WTC11 (cell line): ENCODE measurements at places on chromosomes 5 and 9. TPM values are rescaled to one million over a fixed set of nuclear protein-coding genes. Genes with fewer than 3 reads are reported as not detected.

The TRIO gene
- 69.2 to 88.8 TPM (median 73.5 TPM) in 3 replicates for total RNA-seq

The OR13C2 gene
- not detected in 3 replicates for total RNA-seq

GRCh38 chr5:100424017-100424416 lies 111.2 kb upstream of the FAM174A start:
- no peaks in the 10 kb centered on the region for H3K4me1 ChIP-seq
- DNase-seq, result no peak
- no peak overlapping the region for H3K4me3 ChIP-seq
- peaks cover 23% of the 10 kb centered on the region for H3K36me3 ChIP-seq
- no peaks in the 10 kb centered on the region for H3K27me3 ChIP-seq

GRCh38 chr9:130701059-130702022 lies 7.8 kb downstream of the EXOSC2 start:
- no peak overlapping the region for H3K4me3 ChIP-seq
- H3K36me3 ChIP-seq, result peaks cover 85% of the 10 kb centered on the region
- peak overlapping the region; percentile 76 for H3K27ac ChIP-seq
- H3K4me1 ChIP-seq, result peaks cover 14% of the 10 kb centered on the region
- DNase-seq, result peak; percentile 89
- H3K27me3 ChIP-seq, result no peaks in the 10 kb centered on the region

The RNF208 gene
- total RNA-seq, result 13.3 to 14.8 TPM (median 14.3 TPM) in 3 replicates

DNA sequence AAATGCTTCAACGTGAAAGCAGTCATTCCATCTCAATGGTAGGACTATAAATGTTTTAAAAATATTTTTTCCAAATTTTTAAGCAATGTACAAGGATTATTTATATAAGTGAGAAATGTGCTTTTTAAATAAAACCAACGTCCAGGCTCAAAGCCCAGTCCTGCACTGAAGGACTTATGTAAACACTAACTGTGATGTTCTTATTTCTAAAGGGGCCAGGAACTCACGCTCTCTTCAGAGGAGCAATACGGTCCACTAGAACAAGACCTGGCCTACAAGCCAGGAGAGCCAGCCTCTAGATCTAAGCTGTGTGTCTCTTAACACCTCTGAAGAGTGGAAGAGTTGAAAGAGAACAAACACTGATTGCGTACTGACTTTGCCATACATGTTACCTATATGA lies 12.1 kb downstream of the TTLL11 start:
- H3K4me3 ChIP-seq, result no peak overlapping the region
- no peak overlapping the region for H3K27ac ChIP-seq
- H3K27me3 ChIP-seq, result no peaks in the 10 kb centered on the region; the same call in 1 of the 2 replicates
- no peaks in the 10 kb centered on the region for H3K4me1 ChIP-seq

GRCh38 chr5:103891151-103891550 lies 328.6 kb upstream of the NUDT12 start:
- no peak overlapping the region for H3K4me3 ChIP-seq
- peaks cover 9% of the 10 kb centered on the region for H3K4me1 ChIP-seq
- no peaks in the 10 kb centered on the region for H3K27me3 ChIP-seq
- no peak overlapping the region for H3K27ac ChIP-seq
- DNase-seq, result no peak

DNA sequence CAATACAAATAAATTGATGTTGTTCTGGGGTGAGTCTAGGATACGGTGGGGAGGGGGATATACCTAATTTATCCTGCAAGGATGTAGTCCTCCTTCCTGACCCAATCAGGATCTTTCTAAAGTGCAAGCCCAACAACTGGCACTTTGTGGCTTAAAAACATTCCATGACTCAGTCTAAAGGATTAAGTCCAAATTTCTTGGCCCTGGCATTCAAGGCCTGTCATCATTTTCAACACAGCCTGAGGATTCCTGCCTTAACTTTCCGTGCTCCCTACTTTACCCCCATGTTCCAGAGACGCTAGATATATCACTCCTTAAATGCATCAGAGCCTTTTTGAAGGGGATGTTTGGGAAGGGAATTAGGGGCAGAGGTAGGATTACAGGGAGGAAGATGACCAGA lies 1.0 kb downstream of the FAM221B start:
- no peak overlapping the region for H3K27ac ChIP-seq
- no peaks in the 10 kb centered on the region for H3K36me3 ChIP-seq
- peaks cover 2% of the 10 kb centered on the region; the same call in 1 of the 2 replicates for H3K27me3 ChIP-seq
- DNase-seq, result no peak

The TAS2R1 gene
- not detected in 3 replicates for total RNA-seq

The TAF11L10 gene
- not detected in 3 replicates for total RNA-seq

- peaks cover 5% of the 10 kb centered on the region; the same call in 1 of the 2 replicates for H3K36me3 ChIP-seq
- no peaks in the 10 kb centered on the region for H3K27me3 ChIP-seq
- no peak for DNase-seq
Measured at GRCh38 chr5:157549954-157550549, 25.5 kb downstream of the ADAM19 start.

DNA sequence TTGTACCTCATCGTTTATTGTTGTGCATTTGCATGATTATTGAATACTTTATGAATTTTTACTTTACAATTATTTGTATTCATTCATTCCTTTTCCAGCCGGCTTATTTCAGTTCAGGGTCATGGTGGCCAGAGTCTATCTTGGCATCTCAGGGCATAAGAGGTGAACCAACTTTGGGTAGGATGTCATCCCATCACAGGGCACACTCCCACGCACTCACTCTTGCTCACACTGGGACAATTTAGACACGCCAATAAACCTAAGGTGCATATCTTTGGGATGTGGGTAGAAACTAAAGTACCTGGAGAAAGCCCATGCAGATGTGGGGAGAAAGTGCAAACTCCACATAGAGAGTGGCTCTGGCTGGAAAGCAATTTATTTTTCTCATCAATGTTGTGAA lies 158.1 kb upstream of the MAST4 start:
- DNase-seq, result no peak
- H3K27me3 ChIP-seq, result no peaks in the 10 kb centered on the region
- H3K36me3 ChIP-seq, result no peaks in the 10 kb centered on the region
- no peaks in the 10 kb centered on the region for H3K4me1 ChIP-seq
- no peak overlapping the region for H3K4me3 ChIP-seq

DNA sequence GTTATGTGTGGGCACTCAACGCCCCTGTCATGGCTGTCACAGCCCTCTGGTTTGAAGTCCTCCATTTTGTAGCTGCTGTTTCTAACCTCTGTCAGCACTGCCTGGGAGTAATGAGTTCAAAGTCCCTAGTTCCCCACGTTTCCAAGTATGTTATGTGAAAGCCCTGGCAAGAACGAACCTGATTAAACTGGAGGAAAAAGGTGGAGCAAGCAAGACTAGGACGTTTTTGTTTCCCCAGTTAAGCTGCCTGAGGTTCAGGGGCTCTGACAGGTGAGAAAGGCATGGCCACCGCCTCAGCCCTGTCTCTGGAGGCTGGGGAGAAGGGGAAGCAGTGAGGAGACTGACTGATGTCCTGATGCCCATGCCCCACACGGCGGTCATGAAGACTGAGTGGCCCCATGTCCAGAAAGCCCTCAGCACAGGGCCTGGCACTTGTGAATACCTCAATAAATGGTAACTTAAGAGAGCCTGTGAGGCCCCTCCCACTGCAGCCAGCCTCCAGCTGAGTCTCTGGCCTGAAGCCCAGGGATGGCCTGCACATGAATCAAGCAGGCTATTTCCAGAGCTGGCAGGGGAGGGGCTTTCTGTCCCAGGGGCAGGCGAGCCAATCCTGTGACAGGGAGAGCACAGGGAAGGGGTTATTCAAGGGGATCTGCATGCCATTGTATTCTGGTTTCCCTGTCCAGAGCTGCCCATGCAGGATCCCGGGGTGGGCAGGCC lies 61.8 kb downstream of the PFDN1 start:
- H3K36me3 ChIP-seq, result peaks cover 11% of the 10 kb centered on the region; the same call in 1 of the 2 replicates
- H3K27ac ChIP-seq, result peak overlapping the region; percentile 69
- no peak overlapping the region for H3K4me3 ChIP-seq
- H3K4me1 ChIP-seq, result peaks cover 34% of the 10 kb centered on the region

DNA sequence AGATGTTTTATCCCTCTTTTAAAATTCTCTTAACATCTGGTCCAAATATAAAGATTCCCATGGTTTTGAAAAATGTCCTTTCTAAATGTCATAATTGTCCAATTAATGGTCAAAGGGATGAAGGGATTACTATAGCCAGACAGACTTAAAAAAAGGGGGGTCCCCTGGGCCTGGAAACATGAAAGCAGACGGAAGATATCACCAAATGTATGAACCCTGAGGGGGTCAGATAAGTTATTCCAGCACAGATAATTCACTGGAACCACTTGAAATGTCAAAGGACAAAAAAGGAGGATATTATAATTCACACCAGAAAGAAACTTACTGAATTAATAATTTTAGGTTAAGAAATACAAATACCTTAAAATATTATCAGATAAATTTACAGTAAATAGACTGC lies 155.8 kb downstream of the SEMA5A start:
- H3K27me3 ChIP-seq, result no peaks in the 10 kb centered on the region
- H3K36me3 ChIP-seq, result no peaks in the 10 kb centered on the region
- no peak for DNase-seq

GRCh38 chr5:108432024-108432423 lies 50.1 kb upstream of the FBXL17 start:
- no peak overlapping the region for H3K27ac ChIP-seq
- H3K4me1 ChIP-seq, result 0 out of 2 replicates have a peak, but pooled peaks cover 3% of the 10 kb centered on the region
- no peak overlapping the region for H3K4me3 ChIP-seq
- H3K36me3 ChIP-seq, result no peaks in the 10 kb centered on the region

GRCh38 chr5:14238272-14238671 lies 95.1 kb downstream of the TRIO start:
- no peak overlapping the region; the same call in 1 of the 2 replicates for H3K4me3 ChIP-seq
- no peak for DNase-seq

DNA sequence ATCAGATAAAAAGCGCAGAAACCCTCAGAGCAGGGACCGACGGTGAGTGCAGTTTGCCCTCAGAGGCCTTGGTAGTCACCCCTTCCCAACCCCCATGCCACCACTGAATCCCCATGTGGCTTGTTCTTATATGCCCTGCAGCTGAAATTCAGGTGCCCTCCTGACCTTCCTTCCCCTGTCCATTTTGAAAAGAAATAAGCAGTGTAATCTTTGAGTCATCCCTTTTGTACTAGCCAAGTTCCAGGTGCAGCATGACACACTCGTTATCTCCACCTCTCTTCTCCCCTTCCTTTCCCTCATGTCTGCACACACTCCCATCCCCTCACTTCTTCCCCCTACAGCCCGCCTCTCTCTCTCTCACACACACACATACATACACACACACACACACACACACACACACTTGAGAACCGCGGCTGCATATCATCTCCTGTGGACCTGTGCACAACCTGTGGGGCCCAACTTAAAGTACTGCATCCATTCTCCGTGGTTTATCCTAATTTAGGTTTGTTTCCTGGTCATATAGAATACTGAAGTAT lies 53.1 kb downstream of the SYK start:
- no peak overlapping the region for H3K27ac ChIP-seq
- no peaks in the 10 kb centered on the region for H3K27me3 ChIP-seq
- H3K4me3 ChIP-seq, result no peak overlapping the region
- DNase-seq, result no peak

The NMUR2 gene
- 0.16 TPM in 1 of 3 replicates, not detected in the others for total RNA-seq

The GPR151 gene
- not detected in 3 replicates for total RNA-seq

GRCh38 chr5:103450333-103451061 lies 112.1 kb downstream of the NUDT12 start:
- H3K4me1 ChIP-seq, result peaks cover 15% of the 10 kb centered on the region
- no peaks in the 10 kb centered on the region for H3K36me3 ChIP-seq
- no peak for DNase-seq
- no peaks in the 10 kb centered on the region; the same call in 1 of the 2 replicates for H3K27me3 ChIP-seq
- no peak overlapping the region for H3K4me3 ChIP-seq
- no peak overlapping the region for H3K27ac ChIP-seq
